Uterus (tissue), 4 donors: ENCODE measurements at places on chromosomes 6 and 20. TPM values are rescaled to one million over a fixed set of nuclear protein-coding genes. Genes with fewer than 3 reads are reported as not detected.

- no peak overlapping the region for H3K4me3 ChIP-seq
- peak overlapping the region; percentile 73 for H3K27ac ChIP-seq
- peak; percentile 62 for DNase-seq
- no peaks in the 10 kb centered on the region for H3K36me3 ChIP-seq
- H3K4me1 ChIP-seq, result peaks cover 3% of the 10 kb centered on the region
These were observed 21.2 kb downstream of the TGM2 start for GRCh38 chr20:38143646-38144554.

- no peaks in the 10 kb centered on the region for H3K27me3 ChIP-seq
- no peak overlapping the region for H3K4me3 ChIP-seq
- no peak for DNase-seq
- H3K4me1 ChIP-seq, result no peaks in the 10 kb centered on the region
These were observed 47.9 kb upstream of the CCDC167 start for GRCh38 chr6:37547564-37548061.

GRCh38 chr6:132797951-132798868 lies at the start of gene SLC18B1:
SLC18B1 (minus strand) TSS chr6:132798637; CDS start chr6:132798456, 181 bp downstream.
- no peaks in the 10 kb centered on the region for H3K36me3 ChIP-seq
- no peaks in the 10 kb centered on the region for H3K4me1 ChIP-seq
- peak; percentile 45 for DNase-seq

GRCh38 chr20:4099905-4100675 lies 84.7 kb upstream of the RNF24 start:
- H3K36me3 ChIP-seq, result no peaks in the 10 kb centered on the region
- no peak for DNase-seq
- no peak overlapping the region for H3K4me3 ChIP-seq
- H3K27ac ChIP-seq, result no peak overlapping the region

GRCh38 chr6:170247178-170247701 lies 43.6 kb downstream of the DLL1 start:
- H3K27me3 ChIP-seq, result no peaks in the 10 kb centered on the region
- no peaks in the 10 kb centered on the region for H3K4me1 ChIP-seq
- DNase-seq, result no peak
- no peaks in the 10 kb centered on the region for H3K36me3 ChIP-seq
- H3K4me3 ChIP-seq, result no peak overlapping the region
- no peak overlapping the region for H3K27ac ChIP-seq

DNA sequence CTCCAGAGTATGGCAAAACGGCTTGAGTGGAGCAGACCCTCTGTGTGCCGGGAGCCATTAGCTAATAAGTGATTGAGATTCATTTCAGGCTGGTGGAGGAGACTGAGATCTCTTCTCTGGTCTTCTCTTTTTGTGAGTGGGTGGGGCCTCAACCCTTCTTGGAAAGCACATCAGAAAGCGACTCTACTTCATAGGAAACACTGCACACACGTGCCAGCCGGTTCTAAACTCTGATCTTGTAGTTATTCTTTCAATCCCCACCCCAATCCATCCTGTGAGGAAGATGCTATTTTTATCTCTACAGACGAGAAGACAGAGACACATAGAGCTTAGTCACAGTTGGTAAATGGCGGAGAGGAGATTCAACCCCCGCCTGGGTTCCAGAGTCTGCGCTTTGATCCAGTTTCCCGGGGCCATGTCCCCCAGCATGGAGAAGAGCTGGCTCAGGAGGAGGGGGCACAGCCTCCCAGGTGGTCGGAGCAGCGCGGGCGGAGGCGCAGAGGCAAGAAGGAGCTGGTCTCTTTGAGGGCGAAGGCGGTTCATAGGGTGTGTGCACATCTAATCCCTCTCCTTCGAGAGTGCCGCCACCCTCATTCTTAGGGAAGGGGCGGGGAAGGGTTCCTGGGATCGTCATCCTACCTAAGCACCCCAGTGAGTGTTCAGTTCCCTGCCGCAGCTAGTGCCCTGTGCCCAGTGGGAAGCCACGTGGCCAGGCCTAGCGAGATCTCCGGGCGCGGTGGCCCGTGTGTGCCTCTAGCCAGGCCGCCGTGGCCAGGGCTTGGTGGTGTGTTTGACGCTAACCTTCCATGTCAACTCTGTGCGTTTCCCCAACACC lies 49.0 kb upstream of the TAGAP start:
- H3K27me3 ChIP-seq, result no peaks in the 10 kb centered on the region
- no peaks in the 10 kb centered on the region for H3K4me1 ChIP-seq
- DNase-seq, result no peak

GRCh38 chr20:16707674-16708073 lies 22.2 kb upstream of the SNRPB2 start:
- no peak overlapping the region for H3K27ac ChIP-seq
- H3K27me3 ChIP-seq, result no peaks in the 10 kb centered on the region
- H3K4me1 ChIP-seq, result no peaks in the 10 kb centered on the region
- DNase-seq, result no peak
- no peak overlapping the region for H3K4me3 ChIP-seq

GRCh38 chr6:74606582-74607071 lies 599.2 kb downstream of the COL12A1 start:
- H3K4me3 ChIP-seq, result no peak overlapping the region
- peak overlapping the region; percentile 53 for H3K27ac ChIP-seq
- no peaks in the 10 kb centered on the region for H3K36me3 ChIP-seq
- H3K4me1 ChIP-seq, result no peaks in the 10 kb centered on the region
- no peaks in the 10 kb centered on the region for H3K27me3 ChIP-seq

DNA sequence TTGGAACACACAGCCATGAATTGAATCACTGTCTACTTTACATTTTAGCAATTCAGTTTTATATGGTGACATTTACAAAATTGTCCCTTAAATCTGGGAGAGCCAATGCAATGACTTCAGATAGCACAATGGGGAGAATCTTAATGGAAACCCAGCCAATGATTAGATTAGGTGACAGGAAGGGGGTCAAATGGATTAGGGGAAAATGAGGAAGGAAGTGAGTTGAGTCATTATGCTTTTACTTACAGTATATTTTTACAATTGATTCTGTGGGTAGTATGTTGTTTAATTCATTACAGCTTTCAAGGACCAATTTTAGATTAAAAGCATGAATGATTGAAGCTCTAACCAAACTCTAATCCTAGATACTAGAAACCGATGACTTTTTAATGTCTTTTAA lies 229.8 kb downstream of the SOX4 start:
- H3K27ac ChIP-seq, result no peak overlapping the region
- H3K4me1 ChIP-seq, result no peaks in the 10 kb centered on the region
- H3K36me3 ChIP-seq, result no peaks in the 10 kb centered on the region
- H3K4me3 ChIP-seq, result no peak overlapping the region

DNA sequence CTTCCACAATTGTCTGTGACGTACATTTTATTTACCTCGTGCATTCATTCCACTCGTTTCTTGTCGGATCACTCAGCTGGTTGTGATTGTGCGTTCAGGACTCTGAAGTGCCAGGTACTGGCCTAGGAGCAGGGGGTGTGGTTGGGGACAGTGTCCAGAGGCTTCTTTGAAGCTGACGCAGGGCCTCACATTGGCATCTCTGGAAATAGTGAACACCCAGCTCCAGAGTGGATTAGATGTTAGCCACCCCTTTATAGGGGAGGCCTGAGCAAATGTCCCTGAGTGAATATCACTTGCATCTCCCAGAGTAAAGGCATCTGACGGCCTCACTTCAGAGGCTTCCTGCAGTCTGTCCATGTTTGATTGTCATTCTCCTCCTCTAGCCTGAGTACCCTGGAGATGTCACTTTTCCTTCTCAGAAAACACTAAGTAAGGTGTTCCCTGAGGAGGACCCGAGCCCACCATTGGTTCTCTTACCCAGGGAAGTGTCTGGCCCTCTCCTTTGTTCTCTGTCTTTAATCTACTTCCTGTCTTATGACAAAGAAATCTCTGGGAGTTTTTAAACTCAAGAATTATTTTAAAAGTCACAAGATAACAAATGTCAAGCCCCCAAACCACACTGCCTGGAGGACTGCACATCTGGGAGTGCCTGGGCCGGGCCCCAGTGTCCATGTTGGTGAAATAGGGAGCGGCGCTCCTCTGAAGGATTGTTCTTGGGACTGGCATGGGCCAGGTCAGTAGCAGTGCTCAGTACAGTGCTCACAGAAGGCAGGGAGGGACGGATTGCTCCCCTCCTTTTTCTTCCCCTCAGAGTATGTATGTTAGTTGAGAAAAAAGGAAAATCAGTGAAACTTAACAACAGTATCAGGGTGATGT lies 10.8 kb downstream of the STX16 start:
- no peak for DNase-seq
- peaks cover 1% of the 10 kb centered on the region for H3K4me1 ChIP-seq
- no peak overlapping the region for H3K27ac ChIP-seq
- no peak overlapping the region for H3K4me3 ChIP-seq
- no peaks in the 10 kb centered on the region for H3K36me3 ChIP-seq

DNA sequence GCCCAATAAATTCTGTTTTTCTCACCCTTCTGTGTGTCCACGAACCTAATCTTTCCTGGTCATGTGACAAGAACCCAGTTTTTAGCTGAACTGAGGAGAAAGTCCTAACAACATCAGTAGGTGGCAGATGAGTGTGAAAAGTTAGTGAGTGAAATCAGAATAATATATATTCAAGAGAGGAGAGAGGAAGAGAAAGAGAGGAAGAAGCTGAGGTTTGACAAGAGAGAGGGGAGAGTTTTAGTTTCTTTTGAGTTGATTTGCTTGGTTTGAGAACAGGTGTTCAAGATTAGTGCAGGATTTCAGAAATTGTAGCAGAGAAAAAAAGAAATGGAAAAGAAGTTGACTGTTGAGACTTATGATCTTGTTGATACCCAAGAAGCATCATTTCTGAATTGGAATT lies 930.5 kb upstream of the FLRT3 start:
- no peak overlapping the region for H3K4me3 ChIP-seq
- no peaks in the 10 kb centered on the region for H3K36me3 ChIP-seq
- H3K27ac ChIP-seq, result no peak overlapping the region
- H3K27me3 ChIP-seq, result no peaks in the 10 kb centered on the region
- no peak for DNase-seq
- H3K4me1 ChIP-seq, result no peaks in the 10 kb centered on the region

GRCh38 chr20:37291724-37292126 lies 2.3 kb downstream of the MANBAL start:
- no peaks in the 10 kb centered on the region for H3K36me3 ChIP-seq
- H3K4me1 ChIP-seq, result peaks cover 11% of the 10 kb centered on the region
- no peak overlapping the region for H3K27ac ChIP-seq
- H3K4me3 ChIP-seq, result no peak overlapping the region

DNA sequence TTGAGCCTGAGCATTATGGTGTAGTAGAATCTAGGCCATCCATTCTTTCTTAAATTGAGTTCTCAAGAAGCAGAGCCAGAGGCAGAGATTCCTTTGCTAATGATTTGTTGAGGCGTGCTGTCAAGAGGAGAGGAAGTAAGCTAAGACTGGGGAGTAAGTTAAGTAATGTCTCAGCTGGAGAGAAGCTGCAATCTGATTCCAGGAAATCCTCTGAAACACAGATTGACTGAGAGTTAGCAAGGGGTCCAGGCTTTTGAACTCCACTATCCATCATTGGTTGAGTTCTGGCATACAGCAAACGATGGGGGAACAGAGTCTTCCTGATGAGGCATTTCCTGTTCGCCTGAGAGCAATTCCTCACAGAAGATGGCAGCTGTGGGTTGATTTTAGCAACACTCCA lies 207.4 kb upstream of the RAB32 start:
- H3K27me3 ChIP-seq, result no peaks in the 10 kb centered on the region
- no peaks in the 10 kb centered on the region for H3K36me3 ChIP-seq
- no peak overlapping the region for H3K4me3 ChIP-seq
- no peaks in the 10 kb centered on the region for H3K4me1 ChIP-seq
- H3K27ac ChIP-seq, result no peak overlapping the region

- H3K36me3 ChIP-seq, result no peaks in the 10 kb centered on the region
- H3K4me1 ChIP-seq, result no peaks in the 10 kb centered on the region
- no peak for DNase-seq
- H3K27me3 ChIP-seq, result no peaks in the 10 kb centered on the region
These were observed 236.7 kb downstream of the CDC5L start for GRCh38 chr6:44624226-44624625.

GRCh38 chr6:112253841-112254816 lies at the start of gene LAMA4:
LAMA4 (minus strand) TSS chr6:112254567; CDS start chr6:112254150, 417 bp downstream.
- no peaks in the 10 kb centered on the region for H3K4me1 ChIP-seq
- H3K36me3 ChIP-seq, result no peaks in the 10 kb centered on the region
- no peaks in the 10 kb centered on the region for H3K27me3 ChIP-seq
- peak within 1 kb of the TSS; percentile 98 for H3K27ac ChIP-seq
- peak; percentile 67 for DNase-seq
- peak within 1 kb of the TSS; percentile 76 for H3K4me3 ChIP-seq

Gene HEBP2
- 17.9 TPM for total RNA-seq

Gene ADTRP
- total RNA-seq, result not detected

Gene FAM83C
- total RNA-seq, result not detected

Gene STX11
- total RNA-seq, result 6.2 TPM

Gene FRMD1
- total RNA-seq, result not detected

Gene NPEPL1
- 14.1 TPM for total RNA-seq

Gene ZSCAN12
- total RNA-seq, result 22.2 TPM

Gene SLC52A3
- 0.83 TPM for total RNA-seq

Gene PEX6
- total RNA-seq, result 22.2 TPM

Gene PPP1R3G
- 2.6 TPM for total RNA-seq

Gene PGC
- total RNA-seq, result 0.91 TPM

Gene KCNK15
- 4.4 TPM for total RNA-seq

Gene BACH2
- total RNA-seq, result 14.7 TPM

Gene SNX14
- total RNA-seq, result 60.0 TPM

Gene TSHZ2
- 43.3 TPM for total RNA-seq
